ENCODE measurements at places on chromosomes 2 and 18. TPM values are rescaled to one million over a fixed set of nuclear protein-coding genes. Genes with fewer than 3 reads are reported as not detected.

Gene ZNF521
- 20.7 TPM for total RNA-seq

Gene RAB6C
- total RNA-seq: not detected

Gene OXER1
- not detected for total RNA-seq

Gene ARMC9
- total RNA-seq: 246 TPM

Gene DPP10
- not detected for total RNA-seq

Gene PSMA8
- total RNA-seq: not detected
